Esophagus muscularis mucosa (tissue), 4 donors: ENCODE measurements at places on chromosomes 5 and 9. TPM values are rescaled to one million over a fixed set of nuclear protein-coding genes. Genes with fewer than 3 reads are reported as not detected.

- H3K27ac ChIP-seq: peak overlapping the region; percentile 33
- no peak for DNase-seq
- no peaks in the 10 kb centered on the region for H3K36me3 ChIP-seq
- H3K4me1 ChIP-seq: peaks cover 26% of the 10 kb centered on the region
Measured at GRCh38 chr9:4837261-4838188, 44.8 kb downstream of the RCL1 start.

The NAIP gene
- total RNA-seq: 21.0 TPM

GRCh38 chr9:93077367-93077766 is 18.6 kb upstream of the CARD19 start:
- no peak overlapping the region for H3K4me3 ChIP-seq
- H3K27ac ChIP-seq: no peak overlapping the region
- no peak for DNase-seq

The SOWAHA gene
- 0.13 TPM for total RNA-seq

DNA sequence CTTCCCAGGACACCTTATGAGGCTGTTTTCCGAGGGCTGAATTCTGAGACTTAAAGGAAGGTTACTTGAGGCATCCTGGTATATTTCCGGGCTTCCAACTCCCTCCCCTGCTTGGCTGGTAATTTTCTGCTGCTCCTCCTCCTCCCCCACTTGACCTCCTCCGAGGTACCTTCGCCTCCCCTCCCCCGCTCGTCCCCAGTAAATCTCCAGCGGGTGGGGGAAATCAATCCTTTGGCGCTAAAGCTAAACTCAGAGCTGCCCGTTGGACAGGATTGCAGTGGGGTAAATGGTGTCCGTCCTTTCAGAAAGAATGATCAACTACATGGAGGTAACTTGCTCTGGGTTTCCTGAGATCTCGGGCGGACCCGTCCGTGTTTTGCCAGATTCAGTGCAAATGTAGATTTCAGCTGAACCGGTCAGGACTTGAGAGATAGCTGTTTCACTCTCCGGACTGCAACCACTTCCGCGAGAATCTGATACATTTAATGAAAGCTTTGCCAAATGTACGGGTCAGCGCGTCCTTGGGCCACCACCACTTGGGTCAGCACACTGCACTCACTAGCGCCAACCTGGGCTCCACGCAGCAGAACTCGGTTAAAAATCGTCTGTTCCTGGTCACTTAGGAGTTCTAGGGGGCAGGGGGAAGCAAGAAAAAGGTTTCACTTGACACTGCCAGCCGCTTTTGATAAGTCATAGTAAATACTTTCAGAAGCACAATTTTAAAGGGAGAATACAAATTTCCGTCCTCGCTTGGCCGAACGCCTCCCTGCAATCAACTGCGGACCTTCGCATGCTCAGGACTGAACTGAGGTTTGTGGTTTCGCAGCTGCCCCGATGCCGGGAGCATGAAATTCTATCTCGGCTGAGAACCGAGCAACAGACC is 4.6 kb upstream of the ISL1 start:
- DNase-seq: no peak
- H3K4me3 ChIP-seq: peak overlapping the region; percentile 38
- no peaks in the 10 kb centered on the region for H3K36me3 ChIP-seq
- H3K4me1 ChIP-seq: peaks cover 17% of the 10 kb centered on the region
- no peak overlapping the region for H3K27ac ChIP-seq
- peaks cover 65% of the 10 kb centered on the region for H3K27me3 ChIP-seq

The COL5A1 gene
- total RNA-seq: 75.2 TPM
